Right kidney (tissue), 9 donors: ENCODE measurements at places on chromosomes 1 and 21.

GRCh38 chr1:53580009-53580400 lies 120.8 kb downstream of the DMRTB1 start:
- DNase-seq, result no peak

GRCh38 chr1:31299365-31299764 lies 2.5 kb downstream of the ZCCHC17 start:
- DNase-seq, result no peak

GRCh38 chr1:43937179-43937865 lies 3.7 kb downstream of the ARTN start:
- DNase-seq, result no peak

GRCh38 chr1:68907491-68907890 lies 410.6 kb upstream of the DEPDC1 start:
- no peak for DNase-seq

DNA sequence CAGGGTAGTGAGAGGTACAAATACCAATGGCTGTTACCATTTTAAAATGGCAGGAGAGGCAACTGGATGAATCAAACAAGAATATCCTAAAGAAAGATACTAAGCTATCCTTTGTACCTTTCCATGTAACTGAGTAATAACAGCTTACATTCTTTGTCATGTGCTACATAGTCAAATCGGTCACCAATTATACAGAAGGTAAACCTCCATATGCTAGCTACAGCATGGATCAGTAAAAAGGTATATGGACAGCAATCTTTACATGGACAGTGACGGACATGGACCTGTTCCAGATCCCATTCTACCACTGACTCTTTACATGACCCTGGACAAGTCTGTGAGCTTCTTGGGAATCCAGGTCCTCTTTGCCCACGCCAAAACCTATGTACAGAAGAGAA lies 13.4 kb upstream of the MRPL9 start:
- no peak for DNase-seq

DNA sequence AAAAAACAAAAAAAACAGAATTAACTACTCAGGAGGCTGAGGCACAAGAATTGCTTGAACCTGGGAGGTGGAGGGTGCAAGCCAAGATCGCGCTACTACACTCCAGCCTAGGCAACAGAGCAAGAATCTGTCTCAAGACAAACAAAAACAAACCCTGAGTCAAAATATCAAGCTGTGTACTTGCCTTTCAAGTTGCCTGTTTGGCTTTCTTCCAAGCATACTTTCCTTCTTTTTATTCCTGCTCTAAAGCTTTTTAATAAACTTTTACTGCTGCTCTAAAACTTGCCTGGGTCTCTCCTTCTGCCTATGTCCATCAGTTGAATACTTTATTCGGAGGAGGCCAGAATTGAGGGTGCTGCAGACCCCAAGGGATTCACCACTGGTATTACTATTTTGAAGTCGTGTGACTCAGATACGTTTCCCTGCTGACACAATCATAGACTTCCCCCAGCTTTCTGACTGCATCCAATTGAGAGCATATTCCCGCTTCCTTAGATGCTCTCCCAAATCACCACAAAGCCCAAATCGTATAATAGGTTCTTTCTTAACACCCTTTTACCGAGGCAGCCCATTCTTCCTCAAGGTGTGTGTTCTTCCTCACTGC lies 3.5 kb upstream of the ACBD6 start:
- no peak for DNase-seq

DNA sequence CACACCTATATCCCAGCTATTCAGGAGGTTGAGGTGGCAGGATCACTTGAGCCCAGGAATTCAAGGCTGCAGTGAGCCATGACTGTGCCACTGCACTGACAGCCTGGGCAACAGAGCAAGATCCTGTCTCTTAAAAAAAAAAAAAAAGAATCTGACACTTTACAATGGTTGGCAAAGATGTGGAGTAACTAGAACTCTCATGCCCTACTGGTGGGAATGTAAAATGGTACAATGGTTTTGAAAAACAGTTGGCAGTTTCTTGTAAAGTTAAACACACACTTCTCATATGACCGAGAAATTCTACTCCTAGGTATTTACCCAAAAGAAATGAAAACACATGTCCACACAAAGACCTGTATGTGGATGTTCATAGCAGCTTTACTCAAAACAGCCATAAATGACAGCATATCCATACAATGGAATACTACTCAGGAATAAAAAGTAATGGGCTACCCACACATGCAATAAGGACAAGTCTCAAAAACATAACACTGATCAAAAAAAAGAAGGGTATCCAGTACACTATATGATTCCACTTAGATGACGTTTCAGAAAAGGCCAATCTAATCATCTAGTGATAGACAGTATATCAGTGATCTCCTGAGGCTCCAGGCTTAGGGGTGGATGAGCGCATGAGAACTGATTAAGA lies 58.1 kb downstream of the HLCS start:
- DNase-seq, result no peak

DNA sequence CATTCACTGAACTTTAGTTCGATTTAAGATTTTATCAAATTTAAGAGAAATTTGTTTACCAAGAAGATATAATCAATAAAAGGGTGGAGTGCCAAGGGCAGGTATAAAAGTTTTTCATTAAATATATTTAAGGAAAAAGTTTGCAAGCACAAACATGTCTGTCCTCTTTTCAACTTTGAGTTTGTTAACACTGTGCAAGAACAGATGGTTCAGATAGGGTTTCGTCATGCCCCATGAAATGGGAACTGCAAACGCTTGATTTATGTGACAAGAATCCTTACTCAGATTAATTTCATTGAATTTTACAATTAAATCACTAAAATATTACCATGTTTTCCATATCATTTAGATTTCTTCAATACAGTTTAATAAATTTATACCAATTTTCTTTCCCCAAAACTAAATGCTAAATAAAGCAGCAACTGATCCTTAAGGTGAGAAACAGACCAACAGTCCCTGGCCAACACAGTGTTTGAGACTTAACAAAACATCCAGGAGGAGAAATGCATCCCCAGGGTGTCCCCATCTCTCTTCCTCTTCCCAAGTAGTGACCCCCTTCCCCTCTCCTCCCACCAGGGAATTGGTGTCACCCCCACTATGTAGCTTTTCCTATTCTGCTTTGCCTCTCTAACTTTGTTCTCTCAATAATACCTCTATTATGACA lies 292.9 kb downstream of the LTN1 start:
- DNase-seq, result no peak

GRCh38 chr1:50272912-50273311 lies 150.3 kb downstream of the DMRTA2 start:
- no peak for DNase-seq

GRCh38 chr1:90502696-90503095 lies 214.4 kb downstream of the BARHL2 start:
- no peak for DNase-seq

GRCh38 chr1:220550811-220551399 lies 23.0 kb downstream of the MARK1 start:
- DNase-seq, result no peak

GRCh38 chr1:4597020-4597419 lies 57.4 kb upstream of the AJAP1 start:
- DNase-seq, result no peak

- peak; percentile 35 for DNase-seq
Measured at GRCh38 chr1:37035014-37035691, 838 bp upstream of the GRIK3 start.

DNA sequence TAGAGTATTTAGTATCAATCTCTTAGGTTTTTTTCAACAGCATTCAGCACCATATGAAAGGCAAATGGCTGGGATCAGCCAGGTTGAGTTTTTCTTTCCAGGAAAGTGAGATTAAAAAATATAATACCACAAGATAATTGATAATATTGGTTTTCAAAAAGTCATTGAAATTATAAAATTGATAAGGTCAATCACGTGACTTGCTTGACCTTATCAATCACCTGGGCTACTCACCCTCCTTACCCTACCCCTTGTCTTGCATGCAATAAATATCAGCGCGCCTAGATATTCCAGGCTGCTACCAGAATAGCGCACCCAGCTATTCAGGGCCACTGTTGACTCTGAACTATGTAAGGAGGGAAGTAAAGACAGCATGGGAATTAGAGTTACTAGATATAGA lies 31.5 kb downstream of the EBNA1BP2 start:
- DNase-seq, result no peak

- no peak for DNase-seq
Measured at GRCh38 chr1:229447809-229448252, 13.9 kb upstream of the ACTA1 start.

GRCh38 chr21:44817914-44818639 lies at the start of gene SUMO3:
Gene SUMO3 (minus strand): TSS chr21:44818062. CDS start chr21:44817968, 94 bp downstream.
- peak; percentile 92 for DNase-seq

GRCh38 chr1:164905869-164906268 lies 346.9 kb downstream of the PBX1 start:
- no peak for DNase-seq

DNA sequence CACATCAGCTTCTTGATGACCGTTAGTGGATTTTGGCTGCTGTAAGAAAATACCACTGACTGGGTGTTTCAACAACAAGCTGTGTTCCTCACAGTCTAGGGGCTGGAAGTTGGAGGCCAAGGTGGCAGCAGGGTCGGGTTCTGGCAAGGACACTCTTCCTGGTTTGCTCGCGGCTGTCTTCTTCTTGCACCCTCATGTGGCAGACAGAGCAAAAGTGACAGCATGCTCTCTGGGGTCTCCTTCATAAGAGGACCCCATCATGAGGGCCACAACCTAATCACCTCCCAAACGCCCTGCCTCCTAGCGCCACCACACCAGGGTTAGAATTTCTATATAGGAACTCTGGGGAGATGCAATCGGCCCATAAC lies 18.6 kb upstream of the TSPEAR start:
- no peak for DNase-seq

GRCh38 chr1:58769809-58770320 lies 14.0 kb downstream of the JUN start:
- DNase-seq, result no peak

DNA sequence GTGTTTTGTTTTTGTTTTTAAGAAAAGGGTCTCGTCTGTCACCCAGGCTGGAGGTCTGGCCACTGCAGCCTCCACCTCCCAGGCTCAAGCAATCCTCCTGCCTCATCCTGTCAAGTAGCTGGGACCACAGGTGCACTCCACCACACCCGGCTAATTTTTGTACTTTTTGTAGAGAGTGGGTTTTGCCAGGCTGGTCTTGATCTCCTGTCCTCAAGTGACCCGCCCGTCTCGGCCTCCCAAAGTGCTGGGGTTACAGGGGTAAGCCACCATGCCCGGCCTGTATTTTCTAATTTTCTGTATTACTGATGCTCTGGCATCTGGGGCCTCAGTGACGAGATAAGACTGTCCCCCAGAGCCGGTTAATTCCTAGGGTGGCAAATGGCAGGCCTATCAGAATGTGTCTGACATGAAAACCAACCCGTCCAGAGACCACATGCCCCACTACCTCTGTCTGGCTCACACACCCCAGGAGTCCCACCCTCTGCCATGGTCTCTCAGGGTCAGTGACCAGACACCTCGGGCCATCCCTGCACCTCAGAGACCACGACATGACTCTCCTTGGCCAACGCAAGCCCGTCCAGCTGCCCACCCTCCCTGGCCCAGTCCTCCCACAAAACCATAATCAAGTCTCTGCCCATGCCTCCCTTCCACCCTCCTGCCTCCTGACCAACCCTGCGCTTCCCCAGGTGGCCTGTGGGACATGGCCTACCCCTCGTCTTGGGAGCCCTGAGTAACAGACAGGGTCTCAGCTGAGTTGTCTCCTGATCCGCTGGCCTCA lies 12.5 kb downstream of the NPHP4 start:
- DNase-seq, result no peak

DNA sequence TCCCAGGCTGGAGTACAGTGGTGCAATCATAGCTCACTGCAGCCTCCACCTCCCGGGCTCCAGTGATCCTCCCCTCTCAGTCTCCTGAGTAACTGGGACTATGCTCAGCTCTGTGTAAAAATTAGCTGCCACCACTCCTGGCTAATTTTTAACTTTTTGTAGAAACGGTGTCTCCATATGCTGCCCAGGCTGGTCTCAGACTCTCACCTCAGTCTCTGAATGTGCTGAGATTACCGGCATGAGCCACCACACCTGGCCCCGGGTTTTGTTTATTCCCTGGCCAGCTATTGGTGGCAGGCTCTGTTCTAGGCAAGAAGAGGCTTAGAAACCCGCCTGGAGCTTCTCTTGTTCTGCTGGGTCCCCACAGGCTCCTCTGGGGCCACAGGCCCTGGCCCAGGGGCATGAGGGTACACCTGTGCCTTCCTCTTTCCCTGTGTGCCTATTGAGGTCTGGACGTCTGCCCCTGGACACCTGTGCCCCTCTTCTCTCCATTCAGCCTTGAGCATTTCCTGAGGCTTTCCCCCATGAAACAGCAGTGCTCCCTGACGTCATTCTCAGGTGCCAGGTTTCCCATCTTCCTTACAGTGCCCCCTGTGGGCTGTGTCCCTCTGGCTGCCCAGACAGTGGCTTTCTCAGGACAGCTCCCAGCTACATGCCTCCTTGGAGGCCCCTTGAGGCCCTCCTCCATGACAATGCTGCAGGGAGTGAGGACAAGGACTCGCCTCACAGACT lies 57.5 kb downstream of the PCP4 start:
- DNase-seq, result no peak

GRCh38 chr1:223512057-223512456 lies 118.8 kb downstream of the CCDC185 start:
- DNase-seq, result no peak

DNA sequence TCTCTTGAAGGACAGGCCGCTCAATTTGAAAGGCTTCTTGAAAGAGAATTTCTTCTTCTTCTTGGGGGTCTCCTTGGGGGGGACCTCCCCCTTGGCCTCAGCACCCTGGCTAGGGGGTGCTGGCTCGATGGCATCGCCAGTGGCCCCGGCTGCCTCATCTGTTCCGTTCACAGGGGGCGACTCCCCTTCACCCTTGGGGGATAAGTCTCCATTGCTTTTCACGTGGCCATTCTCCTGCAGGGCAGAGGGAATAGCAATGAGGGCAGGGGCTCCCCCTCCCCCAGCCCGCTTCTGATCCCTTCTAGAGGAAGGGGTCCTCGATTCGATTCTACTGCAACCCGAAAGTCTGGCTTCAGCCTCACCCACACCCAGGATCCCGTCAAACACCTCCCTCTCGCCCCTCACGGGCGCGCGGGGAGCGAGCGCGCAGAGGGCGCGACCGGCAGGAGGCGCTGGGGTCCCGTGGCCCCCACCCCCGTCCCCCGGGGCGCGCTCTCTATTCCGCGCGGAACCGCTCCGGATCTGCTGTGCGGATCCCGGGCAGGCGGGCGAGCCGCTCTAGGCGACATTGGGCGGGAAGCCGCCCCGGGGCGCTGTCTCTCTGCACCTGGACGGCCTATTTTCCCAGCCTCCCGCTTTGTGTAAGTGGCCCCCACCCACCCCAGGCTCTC lies 1.0 kb downstream of the MARCKSL1 start:
- peak; percentile 78 for DNase-seq

DNA sequence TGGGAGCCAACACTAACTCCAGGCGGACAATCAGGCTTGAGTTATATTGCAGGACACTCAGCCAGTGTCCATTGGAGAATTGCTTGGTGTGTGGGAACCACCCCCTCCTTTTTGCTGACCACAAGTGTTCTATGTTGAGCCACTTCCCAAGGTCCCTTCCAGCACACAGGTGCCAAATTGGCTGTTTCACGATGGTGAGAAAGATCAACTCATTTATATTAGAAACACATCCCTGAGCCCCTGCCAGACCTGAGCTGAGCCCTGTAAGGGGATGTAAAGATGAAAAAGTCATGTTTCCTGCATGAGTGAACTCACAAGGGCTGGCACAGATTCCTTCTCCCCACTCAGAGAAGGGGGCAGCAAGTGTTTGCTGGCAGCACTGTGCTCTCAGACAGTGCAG lies 96.5 kb downstream of the KCNN3 start:
- DNase-seq, result no peak

GRCh38 chr21:44455524-44456213 lies 359 bp downstream of the LRRC3 start:
- peak; percentile 69 for DNase-seq

GRCh38 chr21:43771199-43771675 lies 4.9 kb downstream of the CSTB start:
- no peak for DNase-seq

- no peak for DNase-seq
Measured at GRCh38 chr1:235940285-235940684, 73.6 kb upstream of the LYST start.
